Uterus (tissue), 4 donors: ENCODE measurements at places on chromosomes 12 and 14. TPM values are rescaled to one million over a fixed set of nuclear protein-coding genes. Genes with fewer than 3 reads are reported as not detected.

DNA sequence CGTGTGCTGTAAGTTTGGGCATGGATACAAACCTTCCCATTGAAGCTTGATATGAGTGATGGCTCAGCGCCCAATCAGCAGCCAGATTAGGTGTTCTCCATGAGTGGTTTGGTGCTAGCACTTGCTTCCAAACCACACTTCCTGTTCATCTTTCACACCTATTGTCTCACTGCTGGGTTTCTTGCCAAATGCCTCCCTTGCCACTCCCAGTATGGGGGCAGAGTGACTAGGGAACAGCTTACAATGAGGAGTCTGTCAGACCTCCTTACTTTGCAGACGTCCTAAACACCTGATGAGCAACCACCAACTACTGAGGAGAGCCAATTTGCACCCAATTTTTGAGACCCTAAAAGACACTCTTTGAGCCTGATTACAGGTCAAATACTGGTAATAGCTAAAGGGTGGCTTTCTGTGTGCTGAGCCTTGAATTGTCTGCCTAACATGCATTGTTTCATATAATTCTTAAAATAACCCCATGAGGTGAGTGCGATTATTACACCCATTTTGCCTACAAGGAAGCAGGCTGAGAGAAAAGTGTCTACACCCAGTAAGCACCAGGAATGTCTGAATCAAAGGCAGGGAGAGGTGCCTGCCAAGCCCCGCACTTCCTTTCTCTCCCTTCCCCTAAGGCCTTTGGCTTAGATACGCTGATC is 48.4 kb upstream of the FOS start:
- no peak for DNase-seq

GRCh38 chr12:105316931-105317852 is 13.3 kb upstream of the C12orf75 start:
- DNase-seq, result no peak

DNA sequence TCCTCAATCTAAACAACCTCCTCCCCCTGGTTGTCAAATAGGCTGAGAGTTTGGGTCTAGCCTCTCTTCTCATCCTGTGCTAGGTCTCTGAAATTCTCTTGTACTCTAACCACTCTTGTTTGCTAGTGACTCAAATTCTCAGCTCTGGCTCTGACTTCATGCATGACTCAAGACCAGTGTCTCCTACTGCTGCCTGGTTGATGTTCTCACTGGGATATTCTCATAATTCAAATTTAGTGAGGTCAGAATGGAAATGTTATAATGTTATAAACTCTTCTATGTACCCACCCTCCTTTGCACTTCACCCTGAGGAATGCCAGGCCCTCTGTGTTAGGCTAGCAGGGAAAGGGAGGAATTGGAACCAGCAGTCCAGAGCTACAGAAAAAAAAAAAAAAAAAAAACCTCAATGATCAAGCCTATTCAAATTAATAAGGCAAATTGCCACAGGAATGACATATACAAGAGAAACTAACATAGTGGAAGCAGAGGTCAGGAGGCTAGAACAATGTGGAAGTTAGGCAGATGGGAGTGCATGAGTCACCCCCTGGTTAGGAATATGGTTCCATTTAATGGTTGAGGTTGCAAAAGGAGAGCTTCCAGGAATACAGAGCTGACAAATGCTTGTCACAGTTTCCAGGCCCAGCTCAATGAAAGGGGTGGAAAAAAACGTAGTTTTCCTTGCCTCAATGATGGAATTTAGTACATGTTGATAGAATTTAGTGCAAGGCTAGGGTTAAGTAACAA is 459.5 kb downstream of the RMST start:
- DNase-seq, result no peak

GRCh38 chr12:4448371-4448940 is 2.8 kb upstream of the FGF6 start:
- no peak for DNase-seq

DNA sequence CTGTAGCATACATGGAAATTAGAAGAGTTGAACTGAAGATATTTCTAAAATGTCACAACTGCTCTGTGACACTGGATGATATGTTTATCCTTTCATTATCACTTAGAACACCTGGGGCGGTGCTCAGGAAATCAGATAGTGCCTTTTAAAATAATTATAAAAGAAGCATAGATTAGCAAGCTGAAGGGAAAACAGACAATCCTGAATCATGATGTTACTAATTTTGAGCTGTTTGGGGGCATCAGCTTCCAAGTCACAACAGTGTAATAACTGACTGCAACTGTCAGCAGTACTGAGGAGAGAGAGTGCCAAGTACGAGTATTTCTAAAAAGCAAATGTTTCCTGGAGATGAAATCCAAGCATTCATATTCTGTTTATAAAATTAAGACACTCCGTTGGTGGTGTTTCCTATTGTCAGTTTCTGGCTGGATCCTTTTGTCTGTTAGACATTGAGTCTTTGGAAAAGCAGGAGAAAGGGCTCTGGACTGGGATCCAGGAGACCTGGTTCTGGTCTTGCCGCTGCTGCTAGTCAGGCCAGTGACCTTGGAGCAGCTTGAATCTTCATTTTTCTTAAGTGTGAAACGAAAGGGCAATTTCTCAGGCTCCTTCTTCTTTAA is 380.1 kb downstream of the EGLN3 start:
- DNase-seq, result no peak

DNA sequence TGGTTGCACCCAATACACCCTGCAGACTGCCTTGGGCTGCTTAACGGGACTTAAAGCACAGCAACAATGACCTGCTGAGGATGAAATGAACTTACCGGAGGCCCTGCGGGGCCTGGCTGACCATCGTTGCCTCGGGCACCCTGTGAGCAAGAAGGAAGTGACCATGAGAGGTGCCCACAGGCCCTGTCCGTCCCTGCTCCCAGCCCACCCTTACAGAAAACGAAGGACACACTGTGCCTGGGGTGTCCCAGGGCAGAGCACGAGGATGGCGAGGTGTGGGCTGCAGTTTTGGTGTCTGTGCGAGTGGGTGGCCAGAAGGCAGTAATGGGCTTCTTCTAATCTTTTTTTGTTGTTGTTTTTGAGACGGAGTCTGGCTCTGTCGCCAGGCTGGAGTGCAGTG is 14.6 kb downstream of the COL2A1 start:
- no peak for DNase-seq

C12orf50 gene
- 0.40 TPM for total RNA-seq

GRCh38 chr14:61701946-61702345 is 6.6 kb downstream of the HIF1A start:
- DNase-seq, result no peak

DNA sequence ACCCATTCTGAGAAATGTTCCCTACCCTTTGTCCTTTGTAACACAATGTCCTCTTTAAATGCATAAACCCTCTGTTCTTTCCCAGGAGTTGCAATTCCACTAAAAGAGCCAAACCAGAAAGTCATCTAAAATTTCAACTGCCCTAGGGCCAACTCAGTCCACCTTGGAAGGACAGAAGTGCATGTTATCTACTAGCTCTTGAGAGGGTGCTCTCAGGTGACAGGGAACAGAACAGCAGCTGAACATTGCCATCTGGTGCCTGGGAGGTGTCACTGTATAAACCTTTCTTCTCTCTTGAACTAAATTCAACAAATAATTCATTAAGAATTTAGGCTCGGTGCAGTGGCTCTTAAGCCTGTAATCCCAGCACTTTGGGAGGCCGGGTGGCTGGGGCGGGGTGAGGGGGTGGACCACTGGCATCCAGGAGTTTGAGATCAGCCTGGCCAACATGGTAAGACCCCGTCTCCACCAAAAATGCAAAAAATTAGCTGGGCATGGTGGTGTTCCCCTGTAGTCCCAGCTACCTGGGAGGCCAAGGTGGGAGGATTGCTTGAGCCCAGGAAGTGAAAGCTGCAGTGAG is 10.3 kb upstream of the FERMT2 start:
- DNase-seq, result peak; percentile 55

SSPN gene
- 40.3 TPM for total RNA-seq

DNA sequence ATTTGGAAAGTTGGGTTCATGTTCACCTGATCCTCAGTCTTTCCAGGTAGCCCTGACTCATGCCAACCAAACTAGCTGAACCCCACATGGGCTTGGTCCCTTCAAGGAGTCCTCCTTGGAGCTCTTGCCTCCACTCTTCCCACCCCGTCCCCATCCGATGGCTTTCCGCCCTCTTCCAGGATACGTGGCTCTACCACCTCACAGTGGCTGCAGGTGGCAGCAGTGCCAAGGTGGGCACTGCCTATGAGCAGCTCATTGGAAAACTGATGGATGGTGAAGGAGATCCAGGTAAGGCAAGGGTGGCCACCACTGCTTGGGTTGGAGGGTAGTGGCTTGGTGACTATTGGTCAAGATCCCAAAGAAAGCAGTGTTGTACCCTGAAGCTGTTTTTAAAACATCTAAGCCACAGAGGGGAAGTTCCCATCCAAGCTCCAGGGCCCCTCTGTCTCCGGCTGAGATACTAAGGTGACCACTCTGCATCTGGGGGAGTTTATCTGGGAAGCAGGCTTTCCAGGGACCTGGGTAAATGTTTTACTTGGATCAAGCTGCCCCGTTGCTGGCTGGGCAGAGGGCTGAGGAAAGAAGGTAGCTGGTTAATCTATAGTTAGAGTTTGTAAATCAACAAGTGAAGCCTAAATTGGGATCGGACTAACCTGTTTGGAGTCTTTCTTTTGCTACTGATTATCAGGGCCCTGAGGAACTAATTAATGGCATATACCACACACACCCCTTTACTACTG is 23.7 kb downstream of the PIGH start:
- no peak for DNase-seq

- DNase-seq, result no peak
These were observed 45.1 kb downstream of the AKAP6 start for GRCh38 chr14:32374155-32374554.

GRCh38 chr14:77520555-77520954 is 21.9 kb upstream of the ISM2 start:
- no peak for DNase-seq

GRCh38 chr12:5599378-5599777 is 167.5 kb downstream of the NTF3 start:
- no peak for DNase-seq

GRCh38 chr12:43836475-43836989 is 651 bp downstream of the TMEM117 start:
- DNase-seq, result no peak

DCN gene
- total RNA-seq, result 2,463 TPM

COCH gene
- 1.8 TPM for total RNA-seq

DNA sequence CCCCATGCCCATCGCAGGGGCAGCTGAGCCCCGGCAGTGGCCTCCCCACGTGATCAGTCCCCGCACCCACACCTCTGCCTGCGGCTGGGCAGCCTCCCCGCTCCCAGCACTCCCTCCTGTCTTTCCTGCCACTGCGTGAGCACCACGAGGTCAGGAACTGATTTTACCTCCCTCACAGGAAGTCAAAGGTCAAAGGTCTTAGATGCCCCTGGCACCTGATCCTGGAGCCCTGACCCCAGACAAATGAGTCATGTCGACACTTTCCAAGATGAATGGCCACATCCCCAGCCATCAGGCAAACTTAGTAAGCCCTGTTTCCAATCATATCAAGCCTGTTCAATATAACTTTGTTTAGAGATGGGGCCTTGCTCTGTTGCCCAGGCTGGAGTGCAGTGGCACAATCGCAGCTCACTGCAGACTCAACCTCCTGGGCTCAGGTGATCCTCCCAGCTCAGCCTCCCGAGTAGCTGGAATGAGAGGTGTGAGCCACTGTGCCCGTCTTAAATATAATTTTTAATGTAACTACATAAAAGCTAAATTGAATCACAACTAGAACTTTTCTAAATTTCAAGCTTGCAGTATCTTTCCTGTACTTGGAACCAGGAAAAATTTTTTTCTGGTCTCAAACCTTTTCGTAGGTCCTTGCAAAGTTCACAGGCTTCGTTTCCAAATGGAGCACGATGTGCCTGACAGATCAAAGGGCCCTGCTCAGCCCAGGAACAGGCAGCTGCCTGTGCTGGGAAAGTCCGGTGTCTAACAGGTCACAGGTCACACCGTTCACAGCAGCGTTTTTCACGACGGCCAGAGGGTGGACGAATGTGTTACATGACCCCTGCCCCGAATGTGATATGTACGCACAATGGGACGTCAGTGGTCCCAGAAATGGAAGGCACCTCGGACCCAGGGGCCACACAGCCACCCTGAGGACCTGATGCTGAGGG is 1.9 kb downstream of the LRCOL1 start:
- no peak for DNase-seq

LBHD2 gene
- not detected for total RNA-seq

CCDC196 gene
- not detected for total RNA-seq
